Skeletal muscle cell (primary cell): ENCODE measurements at places on chromosomes 3 and 15.

GRCh38 chr3:502486-502885 lies 305.9 kb downstream of the CHL1 start:
- DNase-seq = no peak

GRCh38 chr3:172846103-172846561 lies 95.6 kb downstream of the ECT2 start:
- DNase-seq = no peak

DNA sequence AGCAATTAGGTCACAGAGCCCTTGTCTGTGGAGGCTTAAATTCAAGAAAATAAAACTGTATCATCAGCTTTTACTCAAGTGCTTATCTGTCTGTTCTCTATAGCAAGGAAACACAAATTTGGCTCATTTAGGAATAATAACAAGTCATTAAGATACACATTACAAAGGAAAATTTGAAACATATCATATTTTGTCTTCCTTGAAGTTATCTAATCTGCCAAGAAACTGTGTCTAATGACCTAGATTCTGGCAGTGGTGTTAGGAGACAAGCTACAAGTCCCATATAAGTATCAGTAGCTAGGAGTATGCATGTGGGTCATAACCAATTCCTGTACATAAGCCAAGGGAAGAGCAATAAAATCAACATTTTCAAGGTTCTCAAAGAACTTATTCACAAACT lies 108.2 kb upstream of the SETMAR start:
- no peak for DNase-seq

- no peak for DNase-seq
These were observed 447.3 kb upstream of the ARHGEF26 start for GRCh38 chr3:153673853-153674252.

DNA sequence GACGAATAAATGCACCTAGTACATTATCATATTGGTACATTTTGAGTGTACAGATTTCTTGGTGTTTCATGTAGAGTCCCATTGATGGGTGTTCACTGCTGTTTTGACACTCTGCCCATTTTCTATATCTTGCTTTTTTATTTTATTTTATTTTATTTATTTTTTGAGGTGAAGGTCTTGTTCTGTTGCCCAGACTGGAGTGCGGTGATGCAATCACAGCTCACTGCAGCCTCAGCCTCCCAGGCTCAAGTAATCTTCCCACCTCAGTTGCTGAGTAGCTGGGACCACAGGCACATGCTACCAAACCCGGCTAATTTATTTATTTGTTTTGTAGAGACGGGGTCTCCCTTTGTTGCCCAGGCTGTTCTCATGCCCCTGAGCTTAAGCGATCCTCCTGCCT lies 44.2 kb downstream of the DNAJC13 start:
- no peak for DNase-seq

- DNase-seq = no peak
These were observed 44.4 kb upstream of the RASA2 start for GRCh38 chr3:141442446-141442845.

DNA sequence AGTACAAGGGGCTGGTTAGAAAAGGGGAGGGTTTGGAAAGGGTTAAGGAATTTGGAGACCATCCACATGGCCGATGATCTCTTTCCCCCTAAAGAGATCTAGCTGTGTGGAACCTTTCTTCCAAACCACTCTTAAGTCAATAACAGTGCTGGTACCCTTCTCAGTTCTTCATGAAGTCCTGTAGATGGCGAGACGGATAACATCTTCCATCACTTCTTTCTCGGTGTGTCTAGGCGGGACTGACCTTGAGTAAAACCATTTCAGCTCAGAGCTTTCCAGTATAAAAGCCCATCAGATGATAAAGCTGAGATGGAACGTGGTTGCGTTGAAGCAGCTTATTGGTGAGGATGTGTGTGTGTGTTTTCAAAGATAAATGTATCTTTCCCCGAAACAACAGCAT lies 151.5 kb upstream of the BHLHE40 start:
- no peak for DNase-seq

DNA sequence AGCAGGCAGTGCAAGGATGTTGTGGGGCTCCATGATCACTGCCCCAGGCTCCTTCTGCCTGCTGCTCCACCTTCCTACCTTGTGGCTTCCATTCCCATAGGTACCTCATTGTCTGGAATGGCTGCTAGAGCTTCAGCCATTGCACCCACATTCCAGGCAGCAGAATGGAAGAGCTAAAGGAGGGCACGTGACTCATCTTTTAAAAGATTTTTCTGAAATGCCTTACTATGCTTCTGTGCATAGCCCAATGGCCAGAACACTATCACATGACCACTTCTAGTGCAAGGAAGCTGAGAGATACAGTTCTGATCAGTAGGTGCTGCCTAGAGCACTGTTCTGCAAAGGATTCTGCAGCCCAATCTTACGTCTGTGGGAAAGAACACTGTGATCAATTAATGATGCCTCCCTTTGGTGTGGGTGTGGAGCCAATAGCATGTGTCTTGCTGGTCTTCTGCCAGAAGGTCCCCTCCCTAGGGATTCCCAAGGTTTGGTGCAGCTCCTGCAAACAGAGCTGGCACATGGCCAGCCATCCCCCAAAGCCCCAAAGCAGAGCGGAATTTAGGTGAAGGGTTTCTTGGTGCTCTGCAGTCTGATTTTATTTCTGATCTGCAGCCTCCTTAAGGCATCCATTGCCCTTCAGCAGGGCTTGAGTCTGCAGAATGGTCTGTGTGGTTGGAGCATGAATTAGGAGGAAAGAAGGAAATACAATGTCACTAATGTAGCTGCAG lies 34.4 kb downstream of the SPSB4 start:
- no peak for DNase-seq

- DNase-seq = no peak
These were observed 4.4 kb downstream of the PCOLCE2 start for GRCh38 chr3:142884531-142884930.

- no peak for DNase-seq
These were observed 647.2 kb upstream of the UBE2E2 start for GRCh38 chr3:22555753-22556435.

DNA sequence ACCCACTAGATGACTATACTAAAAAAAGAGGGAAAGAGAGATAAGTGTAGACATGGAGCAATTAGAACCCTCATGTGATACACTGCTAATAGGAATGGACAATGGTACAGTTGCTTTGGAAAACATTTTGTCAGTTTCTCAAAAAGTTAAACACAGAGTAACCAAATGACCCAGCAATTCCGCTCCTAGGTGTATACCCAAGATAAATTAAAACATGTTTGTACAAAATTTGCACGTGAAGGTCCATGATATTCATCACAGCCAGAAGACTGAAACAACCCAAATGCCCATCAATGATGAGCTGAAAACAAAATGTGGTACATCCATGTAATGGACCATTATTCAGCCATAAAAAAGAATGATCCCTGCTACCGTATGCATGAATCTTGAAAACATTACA lies 11.8 kb downstream of the MESP2 start:
- no peak for DNase-seq

- no peak for DNase-seq
These were observed 124.4 kb downstream of the FEZF2 start for GRCh38 chr3:62248734-62249483.

DNA sequence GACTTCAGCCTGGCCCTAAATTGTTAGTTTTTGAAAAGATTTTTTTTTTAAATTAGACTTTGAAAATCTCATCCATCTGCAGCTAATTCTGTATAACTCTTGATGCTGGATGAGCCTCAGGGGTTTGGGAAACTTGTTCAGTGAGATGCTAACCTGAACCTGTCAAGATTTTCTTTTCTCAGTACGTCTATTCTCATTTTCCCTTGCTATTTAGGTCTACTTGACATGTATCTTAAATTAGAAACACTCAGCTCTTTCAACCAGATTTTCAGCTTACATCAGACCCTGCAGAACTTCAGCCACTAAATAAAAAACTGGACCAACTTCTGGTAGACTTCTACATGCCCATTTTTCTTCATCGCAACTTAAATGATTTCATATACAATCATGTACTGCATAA lies 61.4 kb downstream of the MFSD1 start:
- no peak for DNase-seq

- DNase-seq = no peak
These were observed 270.5 kb upstream of the ADAMTS9 start for GRCh38 chr3:64958199-64958843.

DNA sequence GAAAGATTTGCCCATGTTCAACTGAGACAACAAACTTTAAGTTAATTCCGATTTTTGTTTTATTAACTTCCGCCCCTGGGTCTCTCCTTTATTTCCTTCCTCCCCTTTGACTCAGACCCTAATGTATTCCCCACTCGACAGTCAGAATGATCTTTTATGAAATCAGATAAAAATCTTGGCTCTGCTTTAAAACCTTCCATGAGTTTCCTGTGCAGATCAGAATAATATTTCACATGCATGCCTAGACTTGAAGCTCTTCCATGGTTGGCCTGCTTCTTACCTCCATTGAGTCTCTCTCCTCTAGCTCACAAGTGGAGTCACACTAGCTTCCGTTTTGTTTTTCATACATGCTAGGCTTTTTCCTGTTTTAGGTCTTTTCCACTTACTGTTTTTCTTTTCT lies 116.8 kb upstream of the SPATA16 start:
- no peak for DNase-seq

GRCh38 chr3:14441240-14441919 lies 39.0 kb downstream of the SLC6A6 start:
- DNase-seq = no peak

GRCh38 chr15:47674586-47675232 lies 42.6 kb upstream of the SEMA6D start:
- no peak for DNase-seq

- no peak for DNase-seq
These were observed 58.5 kb downstream of the HRH1 start for GRCh38 chr3:11212784-11213183.

GRCh38 chr3:51280176-51280575 lies 104.9 kb upstream of the MANF start:
- no peak for DNase-seq

DNA sequence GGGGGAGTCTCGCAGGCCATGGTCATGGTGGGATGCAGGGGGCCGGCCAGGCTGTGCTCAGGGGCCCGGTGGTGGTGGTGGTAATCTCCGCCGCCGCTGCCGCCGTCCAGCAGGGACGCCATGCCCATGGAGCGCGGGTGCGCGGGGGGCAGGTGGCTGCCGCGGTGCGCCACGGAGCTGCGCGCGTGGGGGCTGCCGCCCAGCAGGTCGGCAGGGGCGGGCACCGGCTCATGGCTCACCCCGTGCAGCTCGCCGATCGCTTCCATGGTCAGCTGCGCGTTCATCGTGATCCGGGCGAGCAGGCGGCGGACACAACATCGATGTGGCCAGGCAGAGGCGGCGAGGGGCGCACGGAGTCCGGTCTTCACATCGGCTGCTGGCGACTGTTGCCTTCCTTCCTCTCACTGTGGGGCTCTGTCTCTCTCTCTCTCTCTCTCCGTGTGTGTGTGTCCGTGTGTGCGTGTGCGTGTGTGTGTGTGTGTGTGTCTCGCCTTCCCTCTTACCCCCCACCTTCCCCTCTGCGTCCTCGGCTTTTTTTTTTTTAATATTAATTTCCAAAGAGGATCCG lies 451 bp downstream of the ONECUT1 start:
- no peak for DNase-seq

GRCh38 chr3:71432044-71432975 lies 151.2 kb downstream of the FOXP1 start:
- DNase-seq = no peak

GRCh38 chr15:98422130-98422478 lies 226.2 kb upstream of the IGF1R start:
- DNase-seq = no peak

DNA sequence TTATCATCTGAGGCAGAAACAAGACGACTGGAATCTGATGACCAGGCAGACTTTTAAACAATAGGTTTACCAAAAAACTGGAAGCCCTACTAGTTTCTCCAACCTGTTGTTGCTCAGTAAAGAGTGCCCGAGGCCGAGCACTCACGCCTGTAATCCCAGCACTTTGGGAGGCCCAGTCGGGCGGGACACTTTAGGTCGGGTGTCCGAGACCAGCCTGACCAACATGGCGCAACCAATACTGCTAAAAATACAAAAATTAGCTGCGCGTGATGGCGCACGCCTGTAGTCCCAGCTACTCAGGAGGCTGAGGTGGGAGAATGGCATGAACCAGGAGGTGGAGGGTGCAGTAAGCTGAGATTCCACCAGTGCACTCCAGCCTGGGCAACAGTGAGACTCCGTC lies 1.1 kb upstream of the WDR5B start:
- DNase-seq = no peak

DNA sequence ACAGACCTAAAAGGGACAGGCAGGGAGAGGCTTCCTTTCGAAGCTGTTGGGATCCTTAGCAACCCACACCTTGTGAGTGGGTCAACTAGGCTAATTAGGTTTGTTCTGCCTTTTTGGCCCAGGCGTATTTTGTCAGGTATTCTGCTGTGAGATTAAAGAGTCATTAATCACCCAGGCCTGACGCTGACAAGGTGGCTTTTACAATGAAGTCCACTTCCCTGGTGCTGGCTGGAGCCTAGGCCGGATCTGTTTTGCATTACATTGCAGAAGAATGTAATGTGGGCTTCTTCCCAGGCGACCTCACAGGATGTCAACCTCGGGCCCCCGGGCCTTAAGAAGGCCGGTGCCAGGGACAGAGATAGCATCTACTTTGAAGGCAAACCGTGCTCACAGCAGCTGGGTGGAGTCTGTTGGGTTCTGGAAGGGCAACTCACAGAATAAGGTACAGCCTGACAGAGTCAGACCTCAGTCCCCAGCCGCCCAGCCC lies 76.9 kb downstream of the HES1 start:
- no peak for DNase-seq

DNA sequence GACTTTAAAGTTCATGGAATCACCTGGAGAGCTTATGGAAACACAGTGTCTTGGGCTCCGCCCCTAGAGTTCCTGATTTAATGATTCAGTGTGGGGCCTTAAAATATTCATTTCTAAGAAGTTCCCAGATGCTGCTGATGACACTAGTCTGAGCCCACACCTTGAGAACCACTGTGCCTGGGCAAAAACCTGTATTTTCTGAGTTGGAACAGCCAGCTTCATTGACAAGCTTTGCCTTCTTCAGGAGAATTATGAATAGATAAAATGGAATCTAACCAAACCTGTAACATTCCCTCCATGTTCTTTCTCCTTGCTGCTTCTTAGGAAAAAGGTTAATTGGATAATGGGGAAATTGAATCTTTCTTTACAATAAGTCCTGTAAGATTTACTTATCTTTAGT lies 490.7 kb downstream of the DIPK2A start:
- no peak for DNase-seq

GRCh38 chr15:40512440-40512839 lies 41.7 kb downstream of the CHST14 start:
- no peak for DNase-seq

GRCh38 chr3:50575372-50575771 lies 6.0 kb downstream of the HEMK1 start:
- DNase-seq = no peak

- DNase-seq = no peak
These were observed 82.2 kb downstream of the C3orf70 start for GRCh38 chr3:185070491-185071286.

GRCh38 chr3:193963808-193964516 lies 172.0 kb upstream of the HES1 start:
- no peak for DNase-seq

- no peak for DNase-seq
These were observed 431.1 kb upstream of the ALCAM start for GRCh38 chr3:104935613-104936012.
